Neural crest cell (in vitro differentiated cells): ENCODE measurements at places on chromosomes 12 and 14.

DNA sequence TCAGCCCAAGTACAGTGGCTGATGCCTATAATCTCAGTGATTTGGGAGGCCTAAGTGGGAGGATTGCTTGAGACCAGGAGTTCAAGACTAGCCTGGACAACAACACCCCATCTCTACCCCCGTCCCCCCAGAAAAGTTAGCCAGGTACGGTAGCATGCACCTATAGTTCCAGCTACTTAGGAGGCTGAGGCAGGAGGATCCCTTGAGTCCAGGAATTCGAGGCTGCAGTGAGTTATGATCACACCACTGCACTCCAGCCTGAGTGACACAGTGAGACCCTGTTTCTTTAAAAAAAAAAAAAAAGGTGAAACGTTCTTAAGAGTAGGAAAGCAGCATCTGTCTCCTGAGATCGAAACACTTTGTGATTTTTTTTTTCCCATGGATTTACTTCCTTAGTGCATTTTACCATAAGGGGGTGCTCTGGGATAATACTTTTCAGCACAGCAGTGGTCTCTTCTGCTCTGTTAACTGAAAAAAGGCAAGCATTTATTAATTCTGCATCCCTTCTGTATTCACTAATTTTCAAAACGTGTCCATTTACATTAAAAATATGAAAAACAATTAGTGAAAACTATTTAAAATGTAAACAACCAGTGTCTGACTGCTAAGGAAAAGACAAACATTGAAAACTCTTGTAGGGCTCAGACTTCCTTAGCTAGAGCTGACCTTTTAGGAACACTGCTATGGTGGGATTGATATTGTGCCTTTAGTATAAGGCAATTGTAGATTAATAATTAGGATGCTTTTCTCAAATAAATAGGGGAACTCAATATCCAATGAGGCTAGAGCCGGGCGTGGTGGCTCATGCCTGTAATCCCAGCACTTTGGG, 31.2 kb upstream of the USP44 start:
- no peak for DNase-seq

- DNase-seq = no peak
Observed at GRCh38 chr12:109765446-109765810, 51.8 kb downstream of the FAM222A start.

GRCh38 chr14:80787876-80788275, 153.7 kb downstream of the CEP128 start:
- DNase-seq = no peak

GRCh38 chr12:12538535-12538934, 24.1 kb downstream of the DUSP16 start:
- no peak for DNase-seq

- peak; percentile 68 for DNase-seq
Observed at GRCh38 chr12:50057000-50057841, at the start of gene ASIC1. Gene ASIC1 (plus strand): TSS chr12:50057596. CDS start chr12:50058767, 1,171 bp downstream.

GRCh38 chr12:68109444-68110217, 49.9 kb downstream of the IFNG start:
- no peak for DNase-seq

- no peak for DNase-seq
Observed at GRCh38 chr14:100304825-100305323, 1.4 kb downstream of the SLC25A29 start.

DNA sequence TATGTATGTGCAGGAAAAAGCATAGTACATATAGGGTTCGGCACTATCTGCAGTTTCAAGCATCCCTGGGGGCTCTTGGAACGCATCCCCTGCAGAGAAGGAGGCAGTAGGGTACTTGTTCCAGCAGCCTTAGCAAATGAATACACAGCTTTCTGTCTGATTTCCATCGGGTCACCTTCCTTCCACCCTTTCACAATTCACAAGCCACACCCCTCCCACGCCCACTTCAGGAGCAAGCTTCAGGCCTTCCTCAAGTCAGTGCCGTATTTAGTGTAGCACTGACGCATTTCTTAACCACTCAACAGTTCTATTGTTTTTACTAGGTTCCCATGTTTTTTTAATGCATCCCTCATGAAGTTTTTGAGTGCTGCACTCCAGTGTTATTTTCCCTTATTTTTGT, 64.2 kb downstream of the CLMN start:
- DNase-seq = peak; percentile 58

GRCh38 chr12:107992870-107993451, 136.1 kb upstream of the WSCD2 start:
- peak; percentile 36 for DNase-seq

GRCh38 chr12:107200394-107200793, 107.0 kb upstream of the CRY1 start:
- no peak for DNase-seq

DNA sequence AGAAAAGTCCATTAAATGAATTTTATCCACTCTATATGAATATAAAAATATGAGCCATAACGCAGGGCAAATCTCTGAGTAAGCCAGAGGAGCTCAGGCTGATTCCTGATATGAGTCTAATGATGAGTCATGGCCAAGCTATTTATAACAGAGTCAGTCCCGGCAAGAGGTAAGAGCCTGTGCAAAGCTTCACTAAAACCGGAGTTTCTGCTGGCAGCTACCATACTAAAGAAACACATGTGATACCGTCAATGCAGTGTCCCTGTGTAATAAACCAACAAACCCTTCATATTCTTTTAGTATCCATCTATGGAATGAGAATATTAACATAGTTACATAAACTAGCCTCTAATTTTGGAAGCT, 319.4 kb downstream of the KCNC2 start:
- no peak for DNase-seq

GRCh38 chr14:71060274-71060673, 153.0 kb downstream of the PCNX1 start:
- DNase-seq = no peak

DNA sequence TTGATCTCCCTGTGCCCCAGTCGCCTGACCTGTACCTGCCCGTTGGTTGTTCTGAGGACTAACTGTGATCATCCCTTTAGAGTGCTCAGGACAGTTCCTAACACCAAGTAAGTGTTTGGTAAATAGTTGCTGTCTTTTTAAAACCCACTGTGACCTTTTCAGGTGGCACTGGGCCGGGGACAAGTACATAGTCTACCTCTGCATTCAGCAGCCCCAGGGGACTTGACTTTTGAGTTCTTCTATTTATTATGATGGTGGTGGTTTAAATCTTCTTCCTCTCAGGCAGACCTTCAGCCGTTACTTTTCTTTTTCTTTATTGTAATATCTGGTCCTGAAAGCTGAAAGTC, 38.8 kb downstream of the EVL start:
- DNase-seq = no peak

DNA sequence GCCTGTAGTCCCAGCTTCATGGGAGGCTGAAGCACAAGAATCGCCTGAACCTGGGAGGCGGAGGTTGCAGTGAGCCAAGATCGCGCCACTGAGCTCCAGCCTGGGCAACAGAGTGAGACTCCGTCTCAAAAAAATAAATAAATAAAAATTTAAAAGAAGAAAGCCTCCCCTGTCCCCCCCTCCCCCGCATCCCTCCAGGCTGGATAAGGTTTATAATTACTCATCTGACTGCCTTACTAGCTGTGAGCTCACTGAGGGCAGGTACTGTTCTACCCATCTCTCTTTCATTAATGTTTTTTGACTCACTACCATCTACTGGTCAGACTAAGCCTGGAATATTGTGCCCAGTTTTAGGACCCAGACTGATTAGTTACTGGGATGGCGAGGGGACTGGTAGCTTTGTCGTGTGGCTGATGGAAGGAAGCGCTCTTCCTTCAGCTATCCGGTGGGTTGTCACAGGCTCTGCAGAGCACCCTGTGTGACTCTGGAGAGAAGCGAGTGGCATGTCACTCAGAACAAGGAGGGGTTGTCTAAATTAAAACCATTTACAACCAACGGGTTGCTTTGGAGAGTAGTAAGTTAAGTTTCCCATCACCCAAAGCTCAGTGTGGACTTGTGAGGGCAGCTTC, 16.9 kb downstream of the EVL start:
- no peak for DNase-seq

GRCh38 chr12:51818566-51819300, 29.8 kb downstream of the FIGNL2 start:
- DNase-seq = no peak

DNA sequence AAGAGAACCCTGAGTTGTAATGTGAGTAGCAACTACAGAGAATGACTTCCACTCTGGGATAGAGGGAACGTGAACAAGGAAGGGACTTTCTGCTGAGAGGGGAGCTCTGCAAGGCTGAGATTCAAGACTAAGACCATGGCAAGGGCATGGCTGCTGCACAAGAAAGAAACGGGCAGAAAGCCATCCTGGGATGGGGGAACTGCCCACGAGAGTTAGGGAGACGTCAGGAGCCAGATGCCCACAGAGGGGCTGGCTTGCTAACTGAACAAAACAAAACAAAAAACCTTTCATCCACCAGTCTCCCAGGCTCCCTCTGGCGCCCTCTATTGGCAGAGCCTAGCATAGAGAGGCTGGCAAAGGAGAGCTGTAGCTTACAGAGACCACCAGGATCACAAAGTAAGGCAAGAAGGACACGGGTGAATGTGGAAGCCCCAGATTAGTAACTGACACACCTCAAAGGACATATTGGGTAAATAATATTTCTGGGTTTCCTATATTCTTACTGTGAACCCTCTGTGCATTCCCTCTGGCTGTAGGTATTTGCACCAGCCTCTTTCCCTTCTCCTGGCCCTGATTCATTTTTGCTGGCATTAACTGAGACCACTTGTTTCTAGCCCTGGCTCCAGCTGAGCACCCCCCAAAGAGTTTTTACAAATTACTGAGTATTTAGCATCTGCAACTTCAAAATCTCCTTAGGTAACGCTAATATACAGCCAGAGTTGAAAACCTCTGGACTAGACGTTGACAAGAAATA, 338.3 kb downstream of the EMP1 start:
- DNase-seq = peak; percentile 97

DNA sequence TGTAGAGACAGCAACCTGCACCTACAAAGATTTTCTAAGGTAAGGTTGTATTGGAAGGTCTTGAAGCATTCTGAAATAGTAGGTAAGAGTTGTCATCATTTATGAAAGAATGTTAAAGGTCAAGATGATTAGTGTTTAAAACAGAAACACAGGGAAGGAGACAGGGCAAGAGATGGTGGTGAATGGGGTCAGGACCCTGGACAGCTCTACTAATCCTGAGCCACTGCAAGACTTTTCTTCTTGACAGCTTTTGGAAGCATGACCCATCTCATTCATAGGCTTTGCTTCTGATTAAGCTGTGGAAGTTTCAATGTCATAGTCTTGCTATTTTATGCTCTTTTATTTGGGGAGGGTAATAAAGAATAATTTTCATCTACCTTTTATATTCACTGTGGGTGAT, 75.5 kb upstream of the CAND1 start:
- DNase-seq = peak; percentile 45

GRCh38 chr12:53424626-53425514, 1.2 kb downstream of the AMHR2 start:
- no peak for DNase-seq

- DNase-seq = no peak
Observed at GRCh38 chr14:68785534-68786490, 7.1 kb downstream of the ZFP36L1 start.

- DNase-seq = no peak
Observed at GRCh38 chr14:103115845-103116572, 7.3 kb upstream of the TNFAIP2 start.

GRCh38 chr12:129532707-129533499, 370.9 kb downstream of the TMEM132D start:
- DNase-seq = no peak

DNA sequence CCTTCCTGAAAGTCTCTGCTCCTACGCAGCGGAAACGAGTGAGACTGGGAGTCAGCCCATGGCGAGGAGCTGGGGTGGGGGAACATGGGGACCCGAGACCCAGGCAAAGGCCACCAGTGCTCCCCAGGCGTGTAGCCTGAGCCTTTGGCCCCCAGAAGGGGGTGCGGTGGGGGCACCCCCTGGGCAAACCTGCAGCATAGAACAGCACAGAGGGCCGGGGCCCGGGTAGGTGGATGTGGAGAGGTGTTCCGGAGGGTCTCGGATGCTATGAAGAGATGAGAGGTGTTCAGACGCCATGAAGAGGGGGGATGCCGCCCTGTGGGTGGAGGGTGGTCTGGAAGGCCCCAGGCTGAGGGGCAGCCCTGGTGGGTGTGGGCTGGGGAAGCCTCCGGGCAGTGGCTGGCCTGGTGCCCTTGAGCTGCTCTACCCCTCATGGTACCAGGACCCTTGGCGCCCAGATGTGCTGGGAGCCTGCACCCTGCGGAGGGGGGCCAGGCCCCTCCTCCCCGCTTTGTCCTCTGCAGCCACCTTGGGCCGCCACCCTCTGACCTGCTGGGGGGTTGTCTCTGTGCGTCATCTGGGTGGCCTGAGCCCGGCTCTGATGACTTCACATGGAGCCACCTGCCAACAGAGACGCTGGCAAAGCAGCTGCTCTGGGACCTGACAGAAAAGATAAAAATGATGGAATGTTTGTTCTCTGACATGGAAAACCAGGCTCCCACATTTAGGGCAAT, 83.4 kb downstream of the KIF26A start:
- no peak for DNase-seq

DNA sequence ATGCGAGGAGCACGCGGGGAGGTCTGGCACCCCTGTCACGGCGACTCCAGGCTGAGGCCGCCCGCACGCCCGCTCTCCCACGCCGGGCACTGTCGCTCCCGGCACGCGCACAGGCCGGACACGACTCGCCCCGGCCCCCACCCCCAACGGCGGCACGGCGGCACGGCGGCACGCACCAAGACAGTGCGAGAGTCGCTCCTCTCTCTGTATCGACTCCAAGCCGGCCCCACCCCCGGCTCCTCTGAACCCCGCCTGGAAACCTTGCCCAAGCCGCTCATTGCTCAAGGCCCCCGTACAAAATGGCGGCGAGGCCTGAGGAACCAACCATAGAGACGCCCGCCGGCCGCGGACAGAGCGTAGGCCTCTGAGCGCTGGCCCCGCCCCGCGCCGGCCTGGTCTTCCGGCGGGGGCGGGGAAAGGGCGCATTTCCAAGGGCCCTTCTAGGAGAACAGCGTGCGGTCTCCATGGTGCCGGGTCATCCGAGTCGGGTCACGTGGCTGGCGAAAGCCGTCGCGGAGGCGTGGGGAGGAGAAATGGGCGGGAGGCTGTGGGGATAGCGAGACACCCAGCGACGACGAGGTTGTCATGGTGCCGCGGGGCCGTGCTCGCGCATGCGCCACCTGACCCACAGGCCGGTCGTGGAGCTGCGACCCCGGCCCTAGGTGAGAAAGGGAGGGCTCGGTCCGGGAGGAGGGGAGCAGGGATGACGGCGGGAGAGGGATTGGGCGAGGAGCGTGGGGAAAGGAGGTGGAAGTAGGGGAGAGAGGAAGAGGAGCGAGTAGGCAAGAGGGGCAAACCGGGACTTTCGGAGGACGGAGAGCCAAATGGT, at the start of gene CIPC:
CIPC (plus strand) TSS at position 559 of the 829 bp plus-strand sequence. CDS start 7,451 bp downstream, outside the sequence.
- DNase-seq = peak; percentile 99

GRCh38 chr12:123659996-123660727, 10.8 kb upstream of the TCTN2 start:
- DNase-seq = no peak
